ENCODE measurements at places on chromosomes 16 and 17. TPM values are rescaled to one million over a fixed set of nuclear protein-coding genes. Genes with fewer than 3 reads are reported as not detected.

DNA sequence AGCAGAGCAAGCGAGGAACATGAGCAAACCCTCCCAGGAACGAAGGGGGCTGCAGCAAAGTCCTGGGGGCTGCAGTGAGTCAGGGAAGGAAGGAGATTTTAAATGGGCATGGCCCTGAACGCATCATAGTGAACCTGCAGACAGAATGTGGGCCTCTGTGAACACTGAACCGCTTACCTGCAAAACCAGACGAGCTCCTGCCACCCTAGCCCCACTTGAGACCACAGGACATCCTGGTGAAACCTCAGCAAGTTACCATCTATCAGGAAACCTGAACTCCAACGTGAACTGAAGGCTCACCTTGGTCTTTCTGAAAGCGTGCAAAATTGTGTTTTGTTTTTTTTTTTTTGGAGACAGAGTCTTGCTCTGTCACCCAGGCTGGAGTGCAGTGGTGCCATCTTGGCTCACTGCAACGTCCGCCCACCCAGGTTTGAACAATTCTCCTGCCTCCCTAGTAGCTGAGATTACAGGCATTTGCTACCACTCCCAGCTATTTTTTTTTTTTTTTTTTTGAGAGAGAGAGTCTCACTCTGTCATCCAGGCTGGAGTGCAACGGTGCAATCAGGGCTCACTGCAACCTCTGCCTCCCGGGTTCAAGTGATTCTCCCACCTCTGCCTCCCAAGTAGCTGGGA, 30.8 kb downstream of the FANCA start:
- no peak overlapping the region for H3K4me3 ChIP-seq
- DNase-seq, result no peak
- no peak overlapping the region for H3K27ac ChIP-seq

GRCh38 chr16:1262210-1262845, 6.5 kb downstream of the TPSD1 start:
- DNase-seq, result no peak
- no peak overlapping the region for H3K4me3 ChIP-seq
- H3K27me3 ChIP-seq, result peaks cover 96% of the 10 kb centered on the region
- peaks cover 12% of the 10 kb centered on the region for H3K36me3 ChIP-seq
- H3K4me1 ChIP-seq, result peaks cover 10% of the 10 kb centered on the region
- H3K27ac ChIP-seq, result no peak overlapping the region

- peak; percentile 73 for DNase-seq
- peaks cover 34% of the 10 kb centered on the region for H3K36me3 ChIP-seq
- no peak overlapping the region for H3K27ac ChIP-seq
- H3K4me3 ChIP-seq, result no peak overlapping the region
- H3K27me3 ChIP-seq, result peaks cover 48% of the 10 kb centered on the region
These were observed 4.2 kb downstream of the IRX3 start for GRCh38 chr16:54282202-54282927.

DNA sequence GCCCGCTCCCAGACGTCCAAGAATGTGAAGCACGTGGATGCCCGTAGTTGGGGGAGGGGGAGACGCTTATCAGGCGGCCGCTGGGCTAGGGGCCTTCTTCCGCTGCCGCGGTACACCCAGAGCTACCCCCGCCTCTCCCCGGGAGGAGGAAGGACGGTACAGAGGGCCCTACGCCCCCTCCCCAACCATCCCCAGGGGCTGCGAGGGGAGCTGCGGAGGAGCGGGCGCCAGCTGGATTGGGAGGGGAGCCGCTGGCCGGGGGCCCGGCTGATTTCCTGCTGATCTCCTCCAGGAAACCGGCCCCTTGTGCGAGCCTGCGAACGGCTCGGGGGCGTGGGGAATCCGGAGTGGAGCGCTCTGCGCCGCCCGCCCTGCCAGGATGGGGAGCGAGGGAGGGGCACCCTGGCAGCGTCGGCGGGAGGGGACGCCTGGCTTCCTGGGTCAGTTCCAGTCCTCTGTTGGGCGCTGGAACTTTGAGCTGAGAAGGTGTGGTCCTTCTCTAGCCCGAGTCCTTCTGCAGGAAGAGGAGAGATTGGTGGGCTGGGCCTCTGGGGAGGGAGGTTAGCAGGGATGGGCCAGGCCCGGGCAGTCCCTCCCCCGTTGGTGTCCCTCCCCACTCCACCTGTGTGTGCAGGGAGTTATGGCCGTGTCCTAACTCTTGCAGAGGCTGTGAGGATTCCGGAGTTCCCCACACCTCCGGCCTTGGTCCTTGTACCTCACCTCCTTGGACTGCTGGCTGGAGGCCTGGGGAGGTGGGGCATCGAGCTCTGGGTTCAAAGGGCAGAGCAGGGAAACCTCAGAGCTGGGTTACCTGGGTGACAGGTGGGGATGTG, 19.2 kb downstream of the GJD3 start:
- peaks cover 85% of the 10 kb centered on the region for H3K4me1 ChIP-seq
- peak overlapping the region; percentile 89 for H3K4me3 ChIP-seq
- H3K36me3 ChIP-seq, result peaks cover 80% of the 10 kb centered on the region
- no peaks in the 10 kb centered on the region for H3K27me3 ChIP-seq
- peak; percentile 99 for DNase-seq

Gene SEPTIN12
- total RNA-seq, result not detected

- H3K4me3 ChIP-seq, result no peak overlapping the region
- peaks cover 23% of the 10 kb centered on the region for H3K27me3 ChIP-seq
- H3K36me3 ChIP-seq, result no peaks in the 10 kb centered on the region
- DNase-seq, result no peak
- no peaks in the 10 kb centered on the region for H3K4me1 ChIP-seq
These were observed 42.1 kb downstream of the ITGAM start for GRCh38 chr16:31301708-31302400.

DNA sequence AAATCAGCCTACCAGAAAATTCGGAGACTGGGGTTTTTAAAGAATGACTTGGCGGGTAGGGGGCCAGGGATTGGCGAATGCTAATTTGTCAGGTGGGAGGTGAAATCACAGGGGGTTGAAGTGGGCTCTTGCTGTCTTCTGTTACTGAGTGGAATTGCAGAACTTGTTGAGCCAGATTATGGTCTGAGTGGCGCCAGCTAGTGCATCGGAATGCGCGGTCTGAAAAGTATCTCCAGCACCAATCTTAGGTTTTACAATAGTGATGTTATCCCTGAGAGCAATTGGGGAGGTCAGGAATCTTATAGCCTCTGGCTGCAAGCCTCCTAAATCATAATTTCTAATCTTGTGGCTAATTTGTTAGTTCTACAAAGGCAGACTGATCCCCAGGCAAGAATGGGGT, 762 bp upstream of the RBL2 start:
- peak overlapping the region; percentile 92 for H3K27ac ChIP-seq
- peaks cover 38% of the 10 kb centered on the region for H3K4me1 ChIP-seq
- H3K36me3 ChIP-seq, result peaks cover 32% of the 10 kb centered on the region
- H3K4me3 ChIP-seq, result peak overlapping the region; percentile 76

GRCh38 chr16:17939122-17939536, 397.4 kb downstream of the NPIPA8 start:
- no peak overlapping the region for H3K4me3 ChIP-seq
- H3K27ac ChIP-seq, result no peak overlapping the region
- H3K36me3 ChIP-seq, result no peaks in the 10 kb centered on the region
- no peaks in the 10 kb centered on the region for H3K27me3 ChIP-seq
- DNase-seq, result no peak

DNA sequence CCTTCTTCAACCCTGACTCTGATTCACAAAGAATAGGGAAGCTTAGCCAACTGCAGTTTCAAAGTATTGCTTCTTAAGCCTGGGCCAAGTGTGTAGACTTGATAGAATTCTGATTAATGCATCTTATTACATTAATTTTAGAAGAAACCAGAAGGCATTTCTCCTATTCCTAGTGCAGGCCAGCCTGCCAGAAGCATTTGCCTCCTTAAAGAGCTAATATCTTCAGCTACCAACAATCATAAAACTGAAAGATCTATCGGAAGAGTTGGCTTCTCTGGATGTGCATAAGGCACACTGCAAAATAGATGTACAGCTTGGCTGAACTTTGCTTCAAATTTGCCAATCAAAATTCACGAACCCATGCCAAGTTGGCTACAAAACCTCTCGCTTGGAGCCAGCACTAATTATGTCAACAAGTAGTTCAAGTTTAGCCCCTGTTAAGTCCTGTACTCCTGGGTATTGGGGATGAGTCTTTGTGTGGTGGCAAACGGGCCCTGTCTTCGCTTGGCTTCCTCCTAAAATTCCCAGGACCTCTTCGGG, 717.8 kb downstream of the WWOX start:
- H3K27ac ChIP-seq, result no peak overlapping the region
- no peaks in the 10 kb centered on the region for H3K4me1 ChIP-seq
- H3K27me3 ChIP-seq, result no peaks in the 10 kb centered on the region
- DNase-seq, result no peak
- no peaks in the 10 kb centered on the region for H3K36me3 ChIP-seq

DNA sequence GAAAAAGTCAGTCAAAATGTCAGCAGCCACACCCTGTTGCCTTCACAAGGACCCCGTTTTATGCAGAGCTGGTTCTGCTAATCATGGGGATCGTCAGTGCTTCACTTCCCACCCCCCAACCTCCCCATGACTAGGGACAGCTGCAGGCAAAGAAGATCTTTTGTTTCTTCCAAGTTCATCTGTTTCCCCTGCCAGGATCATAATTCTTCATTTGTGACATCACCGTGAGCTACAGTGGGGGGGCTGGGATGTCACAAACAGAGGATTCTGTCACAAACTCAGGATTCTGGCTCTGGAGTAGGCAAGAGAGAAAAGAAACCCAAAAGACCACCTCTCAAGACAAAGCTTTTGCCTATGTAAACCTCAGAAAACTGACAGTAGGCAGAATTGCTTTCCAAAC, 24.7 kb downstream of the DNAJC7 start:
- H3K4me1 ChIP-seq, result peaks cover 17% of the 10 kb centered on the region
- H3K4me3 ChIP-seq, result no peak overlapping the region
- no peak overlapping the region for H3K27ac ChIP-seq
- H3K27me3 ChIP-seq, result no peaks in the 10 kb centered on the region
- peaks cover 95% of the 10 kb centered on the region for H3K36me3 ChIP-seq
- no peak for DNase-seq

Gene SULT1A2
- total RNA-seq, result 2.5 TPM

- H3K4me3 ChIP-seq, result no peak overlapping the region
- H3K36me3 ChIP-seq, result no peaks in the 10 kb centered on the region
- H3K27ac ChIP-seq, result no peak overlapping the region
- DNase-seq, result no peak
- peaks cover 18% of the 10 kb centered on the region for H3K27me3 ChIP-seq
These were observed 186.4 kb upstream of the CDH13 start for GRCh38 chr16:82440336-82440735.

DNA sequence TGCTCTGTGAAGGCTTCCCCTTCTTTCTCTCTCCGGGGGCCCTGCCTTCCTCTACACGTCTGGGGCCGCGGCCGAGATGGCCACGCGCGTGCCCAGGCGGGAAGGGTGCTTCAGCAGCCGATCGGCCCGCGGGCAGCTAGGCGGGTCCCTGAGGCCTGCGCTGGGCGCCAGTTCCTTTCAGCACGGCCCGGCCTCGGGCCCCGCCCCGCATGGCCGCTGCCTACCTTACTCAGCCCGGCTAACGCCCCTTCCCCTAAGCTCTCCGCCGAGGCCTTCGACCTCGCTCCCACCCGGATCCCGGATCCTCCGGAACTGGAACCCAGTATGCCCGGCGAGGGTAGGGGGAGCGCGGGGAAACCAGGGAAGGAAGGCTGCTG, 335 bp downstream of the TMEM11 start:
- H3K27me3 ChIP-seq, result no peaks in the 10 kb centered on the region
- peak overlapping the region; percentile 77 for H3K27ac ChIP-seq
- H3K4me1 ChIP-seq, result peaks cover 20% of the 10 kb centered on the region
- peak overlapping the region; percentile 83 for H3K4me3 ChIP-seq

Gene CTCF
- 52.1 TPM for total RNA-seq

Gene KRT27
- total RNA-seq, result not detected
